ENCODE measurements at places on chromosomes 6 and 20.

DNA sequence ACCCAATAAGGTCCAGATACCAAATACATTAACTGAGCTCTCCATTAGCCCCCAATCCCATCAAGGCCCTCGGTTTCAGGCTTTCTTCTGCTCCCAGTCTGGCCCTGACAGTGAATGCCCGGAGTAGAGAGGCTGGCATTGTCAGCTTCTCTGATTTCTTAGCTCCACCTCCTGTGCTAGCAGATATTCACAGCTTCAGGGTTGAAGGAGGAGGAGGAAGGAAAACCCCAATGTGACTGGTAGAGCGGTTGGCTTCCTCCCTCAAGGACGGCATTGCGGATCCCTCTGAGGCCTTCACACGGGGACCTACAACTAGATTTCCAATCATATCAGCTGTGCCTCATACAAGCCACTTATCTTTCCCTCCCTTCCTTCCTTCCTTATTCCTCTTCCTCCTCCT, 164.1 kb upstream of the SYNDIG1 start:
- DNase-seq, result no peak

DNA sequence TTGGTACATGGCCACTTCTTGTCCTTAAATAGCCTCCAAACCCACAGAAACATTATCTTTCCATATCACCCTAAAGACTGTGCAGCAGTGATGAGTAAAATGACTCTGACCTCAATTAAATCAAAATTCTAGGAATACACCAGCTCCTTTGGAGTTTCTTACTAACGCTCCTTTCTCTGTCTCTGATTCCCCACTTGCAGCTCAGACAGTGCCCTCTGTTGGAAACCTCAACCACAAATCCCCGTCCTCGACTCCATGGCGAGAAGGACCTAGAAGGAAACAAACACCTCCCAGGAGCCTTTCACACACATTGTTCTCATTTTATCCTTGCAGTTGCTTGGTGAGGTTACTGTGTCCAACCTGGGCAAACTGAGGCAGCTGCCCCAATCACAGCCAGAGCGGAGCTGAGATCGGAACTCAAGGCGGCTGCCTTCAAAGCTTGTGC, 17.7 kb upstream of the PARD6B start:
- no peak for DNase-seq

GRCh38 chr20:51900443-51900842, 98.1 kb upstream of the SALL4 start:
- no peak for DNase-seq

- no peak for DNase-seq
Observed at GRCh38 chr6:170596426-170596825, 12.0 kb upstream of the PDCD2 start.

DNA sequence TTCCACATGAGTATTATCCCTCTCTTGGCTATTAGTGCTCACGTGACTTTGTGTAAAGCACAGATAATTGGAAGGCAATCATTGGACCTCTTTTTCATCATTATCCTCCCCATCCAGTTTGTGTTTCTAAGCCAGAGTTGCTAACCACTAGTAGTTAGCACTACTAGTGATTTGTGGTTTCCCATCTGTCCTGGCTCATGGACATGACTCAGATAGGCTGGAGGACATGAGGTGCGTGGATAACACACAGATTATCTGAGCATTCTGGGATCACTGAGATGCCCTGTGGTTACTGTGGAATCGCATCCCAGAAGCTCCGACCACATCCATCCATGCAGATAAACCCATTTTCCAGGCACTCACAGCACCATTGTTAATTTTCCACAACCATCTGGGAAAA, 123.8 kb upstream of the NAA20 start:
- no peak for DNase-seq

DNA sequence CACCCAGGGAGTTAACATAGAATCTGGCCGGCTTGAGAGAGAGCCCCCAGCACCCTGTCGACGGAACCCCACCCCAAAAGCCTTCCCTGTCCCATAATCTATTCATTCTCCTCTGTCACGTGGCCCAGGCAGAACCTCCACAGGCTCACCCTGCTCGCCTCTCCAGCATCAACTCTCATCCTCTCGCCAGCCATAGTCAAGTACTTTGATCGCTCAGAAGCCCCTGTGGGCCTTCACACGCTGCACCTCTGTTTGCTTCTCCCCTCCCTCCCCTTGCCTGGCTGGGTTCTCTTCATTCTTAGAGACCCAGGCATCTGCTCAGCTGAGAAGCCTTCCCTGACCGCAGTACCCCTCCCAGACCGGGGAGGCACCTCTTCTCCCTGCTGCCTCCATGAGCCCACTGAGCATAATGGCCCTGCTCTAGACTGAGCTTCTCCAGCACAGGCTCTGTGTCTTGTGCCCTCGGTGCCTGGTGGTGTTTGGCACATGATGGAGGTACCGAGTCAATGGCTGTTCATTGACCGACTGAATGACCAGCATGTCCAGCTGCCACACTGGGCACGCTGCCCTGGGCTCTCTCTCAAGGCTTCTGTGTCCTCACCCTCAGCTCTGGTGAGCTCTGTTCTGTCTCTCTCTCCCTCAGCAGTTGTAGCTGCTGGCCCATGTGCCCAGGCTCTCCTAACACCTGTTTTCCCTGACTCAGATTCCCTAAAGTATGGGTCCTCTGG, 33.7 kb downstream of the PKIG start:
- peak; percentile 68 for DNase-seq

DNA sequence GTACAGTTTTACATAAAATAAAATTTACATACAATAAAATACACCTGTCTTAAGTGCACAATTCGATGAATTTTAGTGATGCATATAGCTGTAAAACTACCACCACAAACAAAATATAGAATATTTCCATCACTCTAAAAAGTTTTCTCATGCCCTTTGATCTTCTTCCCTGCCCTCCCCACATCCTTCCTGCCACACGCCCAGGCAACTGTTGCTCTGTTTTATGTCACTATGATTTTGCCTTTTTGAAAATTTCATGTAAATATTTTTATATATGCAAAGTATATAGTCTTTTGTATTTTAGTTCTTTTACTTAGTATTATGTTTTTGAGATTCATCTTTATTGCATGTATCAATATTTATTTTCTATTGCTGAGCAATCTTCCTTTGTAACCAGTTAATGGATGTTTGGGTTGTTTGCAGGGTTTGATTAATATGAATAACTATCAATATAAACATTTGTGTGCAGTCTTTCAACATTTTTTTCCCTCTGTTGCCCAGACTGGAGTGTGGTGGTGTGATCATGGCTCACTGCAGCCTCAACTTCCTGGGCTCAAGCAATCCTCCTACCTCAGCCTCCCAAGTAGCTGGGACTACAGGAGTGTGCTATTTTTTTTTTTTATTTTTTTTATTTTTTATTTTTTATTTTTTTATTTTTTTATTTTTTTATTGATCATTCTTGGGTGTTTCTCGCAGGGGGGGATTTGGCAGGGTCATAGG, 23.8 kb upstream of the SAMHD1 start:
- no peak for DNase-seq

DNA sequence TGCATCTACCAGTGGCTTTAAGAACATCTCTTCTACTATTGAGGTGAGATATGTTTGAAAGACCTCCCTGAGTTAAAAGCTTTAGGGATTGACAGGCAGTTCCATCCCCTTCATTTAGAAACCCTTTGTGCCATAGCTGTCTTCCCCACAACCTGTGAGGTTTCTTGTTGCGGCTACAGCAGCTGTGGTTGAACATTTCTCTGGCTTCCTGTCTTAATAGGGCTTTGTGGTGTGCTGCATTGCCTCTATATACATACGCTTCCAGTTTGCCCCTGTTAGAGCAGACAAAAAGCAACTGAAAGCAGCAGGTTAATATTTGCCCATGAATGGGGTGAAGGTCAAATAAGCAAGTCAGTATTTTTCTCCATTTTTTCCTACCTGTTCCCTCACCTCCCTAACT, 210.2 kb downstream of the TMEM200A start:
- no peak for DNase-seq

DNA sequence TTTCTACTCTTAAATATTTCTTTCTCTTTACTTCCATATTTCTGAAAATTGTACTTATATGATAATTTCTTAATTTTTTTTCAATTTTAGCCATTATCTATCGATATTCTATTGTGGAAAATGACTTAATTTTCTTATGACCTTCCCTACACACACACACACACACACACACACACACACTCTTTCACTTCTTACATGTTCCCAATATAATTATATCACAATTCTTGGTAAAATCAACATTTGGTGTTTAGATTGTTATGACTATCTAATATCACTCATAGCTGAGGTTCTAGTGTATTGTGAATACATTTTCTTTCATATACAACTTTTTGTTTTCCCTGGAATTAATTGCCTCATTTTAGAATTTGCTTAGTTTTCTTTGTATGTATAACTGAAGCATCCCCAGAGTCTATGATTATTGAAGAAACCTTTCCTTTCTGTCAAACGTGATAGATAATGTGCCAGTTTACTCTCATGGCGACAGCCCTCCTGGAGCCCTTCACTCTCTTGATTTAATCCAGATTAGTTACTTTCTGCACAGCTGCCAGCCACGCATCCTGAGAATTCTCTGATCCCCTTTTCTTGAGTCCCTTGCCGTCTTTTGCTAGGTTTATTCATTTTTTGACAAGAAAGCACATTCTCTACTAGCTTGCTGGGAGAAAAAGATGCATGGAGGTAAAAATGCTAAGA, 63.4 kb downstream of the RNF182 start:
- DNase-seq, result no peak

DNA sequence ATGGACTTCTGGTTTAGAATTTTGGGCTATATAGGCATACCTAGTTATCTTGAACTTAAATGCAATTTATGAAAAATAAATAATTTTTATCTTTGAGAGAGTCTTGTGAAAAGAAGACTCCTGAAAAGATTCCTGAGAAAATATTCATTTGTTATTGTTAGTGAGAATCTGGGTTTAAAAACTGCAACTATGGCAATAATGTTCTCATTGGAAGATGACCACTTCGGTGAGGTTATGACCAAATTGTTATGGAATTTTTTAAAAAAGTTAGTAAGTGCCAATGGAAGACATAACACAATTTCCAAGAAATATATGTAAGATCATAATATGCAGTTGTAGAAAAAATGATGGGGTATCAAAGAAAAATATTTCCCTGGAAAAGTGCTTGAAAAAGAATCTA, 46.3 kb downstream of the GRIK2 start:
- DNase-seq, result no peak

DNA sequence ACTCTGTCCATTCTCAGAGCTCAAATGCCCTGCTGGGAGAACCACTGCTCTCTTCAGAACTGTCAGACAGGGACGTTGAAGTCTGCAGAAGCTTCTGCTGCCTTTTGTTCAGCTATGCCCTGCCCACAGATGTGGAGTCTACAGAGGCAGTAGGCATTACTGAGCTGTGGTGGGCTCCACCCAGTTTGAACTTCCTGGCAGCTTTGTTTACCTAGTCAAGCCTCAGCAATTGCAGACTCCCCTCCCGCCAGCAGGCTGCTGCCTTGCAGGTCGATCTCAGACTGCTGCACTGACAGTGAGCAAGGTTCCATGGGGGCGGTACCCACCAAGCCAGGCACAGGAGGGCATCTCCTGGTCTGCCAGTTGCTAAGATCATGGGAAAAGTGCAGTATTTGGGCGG, 21.8 kb upstream of the UFL1 start:
- DNase-seq, result no peak

DNA sequence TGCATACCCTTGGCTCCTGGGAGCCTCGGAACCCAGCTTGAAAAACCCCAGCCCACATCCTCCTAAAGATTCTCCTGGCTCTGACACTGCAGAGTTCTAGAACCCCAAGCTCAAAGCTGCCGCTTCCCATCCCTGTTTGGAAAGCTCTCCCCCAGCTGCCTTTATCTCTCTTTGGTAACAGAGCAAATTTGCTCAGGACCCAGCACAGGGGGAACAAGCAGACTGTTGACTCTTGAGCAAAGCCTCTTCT, 38.9 kb downstream of the HNF4A start:
- DNase-seq, result no peak

- no peak for DNase-seq
Observed at GRCh38 chr20:51391926-51392325, 150.6 kb downstream of the NFATC2 start.

DNA sequence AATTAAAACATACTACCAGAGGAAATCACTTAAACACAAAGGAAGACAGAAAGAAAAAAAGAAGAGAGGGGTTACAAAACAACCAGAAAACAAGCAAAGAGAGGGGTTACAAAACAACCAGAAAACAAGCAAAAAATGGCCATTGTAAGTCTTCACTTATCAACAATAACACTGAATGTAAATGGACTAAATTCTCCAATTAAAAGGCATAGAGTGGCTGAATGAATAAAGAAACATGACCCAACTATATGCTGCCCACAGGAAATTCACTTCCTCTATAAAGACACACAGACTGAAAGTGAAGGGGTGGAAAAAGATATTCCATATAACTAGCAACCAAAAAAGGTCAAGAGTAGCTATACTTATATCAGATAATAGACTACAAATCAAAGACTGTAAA, 180.0 kb downstream of the WDR27 start:
- DNase-seq, result no peak

DNA sequence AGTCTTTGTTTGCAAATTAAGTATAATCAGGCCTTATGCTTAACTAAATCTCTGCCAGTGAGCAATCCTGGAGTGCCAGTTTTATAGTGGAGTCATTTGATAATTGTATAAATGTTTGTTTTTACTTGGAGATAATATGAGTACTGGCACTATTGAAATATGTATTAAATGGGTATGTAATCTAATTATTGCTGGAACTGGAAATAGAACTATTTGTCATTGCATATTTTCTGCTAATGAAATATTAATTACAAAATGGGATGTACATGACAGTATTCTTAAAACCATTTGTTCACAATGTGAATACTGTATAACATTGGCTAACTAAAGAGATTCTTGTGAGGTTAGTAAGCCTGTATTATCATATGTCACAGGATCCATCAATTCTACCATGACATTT, 20.5 kb upstream of the LMBRD1 start:
- no peak for DNase-seq

DNA sequence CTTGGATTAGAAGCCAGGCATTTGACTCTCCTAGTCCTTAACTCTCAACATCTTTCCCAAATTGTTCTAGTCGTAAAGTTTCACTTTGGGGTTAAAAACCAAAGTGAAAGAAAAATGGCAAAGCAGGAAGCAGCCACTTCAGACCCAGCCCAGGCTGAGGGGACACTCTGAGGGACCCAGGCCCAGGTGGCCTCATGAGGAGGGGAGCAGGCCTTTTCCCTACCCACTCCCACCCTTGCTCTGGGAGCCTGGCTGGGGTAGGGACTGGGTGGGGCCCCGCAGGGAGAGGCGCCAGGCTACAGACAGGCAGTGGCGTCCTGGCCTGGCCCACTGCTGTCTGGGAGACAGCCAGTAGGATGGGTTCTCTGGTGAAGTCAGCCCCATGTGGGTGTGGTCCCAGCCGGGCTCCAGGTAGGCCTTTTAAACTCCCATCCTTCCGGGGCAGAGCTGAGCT, 68.7 kb upstream of the MYL9 start:
- no peak for DNase-seq

- no peak for DNase-seq
Observed at GRCh38 chr6:44674226-44675155, 287.0 kb downstream of the CDC5L start.
